Right kidney (tissue), 9 donors: ENCODE measurements at places on chromosomes 2 and 18.

- DNase-seq = no peak
These were observed 153.5 kb downstream of the ARHGAP15 start for GRCh38 chr2:143282684-143283083.

DNA sequence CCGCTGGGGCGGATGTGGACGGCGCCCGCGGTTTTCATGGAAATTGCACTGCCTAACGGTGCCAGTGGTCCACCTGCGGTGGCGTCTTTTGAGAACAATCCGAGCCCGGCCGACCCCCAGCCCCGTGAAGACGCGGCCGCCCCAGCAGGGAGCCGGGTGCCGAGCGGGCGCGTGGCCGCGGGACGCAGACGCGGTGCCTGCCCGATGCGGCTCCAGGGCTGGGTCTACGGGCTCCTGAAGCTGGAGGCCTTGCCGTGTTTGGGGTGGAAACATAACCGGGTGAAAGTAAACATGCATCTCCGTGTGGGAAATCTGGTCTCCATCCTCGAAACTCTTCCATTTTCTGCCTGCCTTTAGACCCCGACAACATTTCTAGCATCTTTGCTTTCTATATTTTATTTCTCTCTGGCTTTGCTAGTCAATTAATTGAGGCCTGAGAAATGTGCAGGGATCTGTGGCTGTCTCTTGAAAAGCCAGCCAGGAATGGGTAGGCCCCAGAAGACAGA, 572 bp downstream of the INPP4A start:
- peak; percentile 74 for DNase-seq

GRCh38 chr18:12476955-12477354, 69.2 kb downstream of the PRELID3A start:
- no peak for DNase-seq

- DNase-seq = peak; percentile 29
These were observed 240.2 kb downstream of the SH3BP4 start for GRCh38 chr2:235191978-235192377.

- DNase-seq = no peak
These were observed 359.4 kb upstream of the KCNH7 start for GRCh38 chr2:163198007-163198406.

GRCh38 chr2:191150600-191151330, at the start of gene STAT4:
STAT4 (minus strand) TSS chr2:191150994; CDS start chr2:191148203, 2,791 bp downstream.
- peak; percentile 71 for DNase-seq

GRCh38 chr18:79525556-79526467, 130.1 kb downstream of the NFATC1 start:
- peak; percentile 2 for DNase-seq
